ENCODE measurements at places on chromosomes 3 and 15. TPM values are rescaled to one million over a fixed set of nuclear protein-coding genes. Genes with fewer than 3 reads are reported as not detected.

TRH gene
- not detected for total RNA-seq

MESP1 gene
- total RNA-seq: 0.50 TPM

FAH gene
- total RNA-seq: 8.1 TPM

GRCh38 chr3:189493271-189493670 is 137.9 kb upstream of the TP63 start:
- no peaks in the 10 kb centered on the region for H3K36me3 ChIP-seq
- H3K27ac ChIP-seq: no peak overlapping the region
- no peak overlapping the region for H3K4me3 ChIP-seq
- DNase-seq: no peak
- H3K27me3 ChIP-seq: no peaks in the 10 kb centered on the region

DNA sequence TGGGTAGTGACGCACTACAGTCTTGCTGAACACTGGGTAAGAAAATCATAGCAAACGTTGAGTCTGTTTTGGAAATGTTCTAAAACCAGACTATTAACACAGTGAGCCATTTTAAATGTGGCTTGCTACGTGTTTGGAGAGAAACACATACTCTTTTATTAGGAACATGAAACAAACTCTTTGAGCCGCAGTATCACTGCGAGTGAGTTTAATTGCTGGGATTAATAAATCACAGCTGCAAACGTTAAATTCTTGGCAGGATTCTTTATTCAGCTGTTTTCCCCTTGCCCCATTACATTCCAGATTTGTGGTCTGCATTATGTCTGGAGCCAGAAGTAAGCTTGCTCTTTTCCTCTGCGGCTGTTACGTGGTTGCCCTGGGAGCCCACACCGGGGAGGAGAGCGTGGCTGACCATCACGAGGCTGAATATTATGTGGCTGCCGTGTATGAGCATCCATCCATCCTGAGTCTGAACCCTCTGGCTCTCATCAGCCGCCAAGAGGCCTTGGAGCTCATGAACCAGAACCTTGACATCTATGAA is 33.6 kb downstream of the BTD start:
- H3K36me3 ChIP-seq: no peaks in the 10 kb centered on the region
- H3K27me3 ChIP-seq: no peaks in the 10 kb centered on the region
- peaks cover 13% of the 10 kb centered on the region for H3K4me1 ChIP-seq
- no peak for DNase-seq
- H3K4me3 ChIP-seq: no peak overlapping the region

DNA sequence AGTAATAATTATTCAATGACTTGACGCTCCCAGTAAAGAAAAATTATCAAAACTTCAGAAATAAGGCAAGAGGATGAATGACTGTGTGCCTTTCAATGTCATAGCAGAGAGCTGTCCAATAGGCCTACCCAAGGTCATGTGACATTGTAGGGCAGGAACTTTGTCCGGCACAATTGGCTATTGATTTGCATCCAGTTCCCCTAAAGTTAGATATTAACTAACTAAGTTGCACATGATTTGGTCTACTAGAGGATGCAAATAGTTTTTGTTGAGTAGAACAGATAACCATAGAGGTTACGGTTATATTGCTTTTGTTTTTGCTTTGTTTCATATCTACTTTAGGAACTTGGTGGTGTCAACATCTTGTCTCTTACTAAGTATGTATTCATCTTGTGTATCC is 127.9 kb upstream of the PFN2 start:
- H3K36me3 ChIP-seq: no peaks in the 10 kb centered on the region
- no peaks in the 10 kb centered on the region for H3K4me1 ChIP-seq
- no peaks in the 10 kb centered on the region for H3K27me3 ChIP-seq
- H3K27ac ChIP-seq: no peak overlapping the region

- DNase-seq: no peak
- H3K27me3 ChIP-seq: no peaks in the 10 kb centered on the region
- no peaks in the 10 kb centered on the region for H3K4me1 ChIP-seq
- no peak overlapping the region for H3K4me3 ChIP-seq
These were observed 12.4 kb downstream of the NTRK3 start for GRCh38 chr15:88243895-88244787.

GRCh38 chr15:40567111-40567510 is 2.0 kb upstream of the RPUSD2 start:
- H3K4me1 ChIP-seq: peaks cover 23% of the 10 kb centered on the region
- no peaks in the 10 kb centered on the region for H3K27me3 ChIP-seq
- H3K27ac ChIP-seq: no peak overlapping the region
- H3K36me3 ChIP-seq: no peaks in the 10 kb centered on the region
- H3K4me3 ChIP-seq: no peak overlapping the region
